Mesendoderm (in vitro differentiated cells): ENCODE measurements at places on chromosomes 5 and 9.
A peak's percentile ranks its signal among the peaks of the same experiment; 100 is the strongest.

GRCh38 chr9:4923580-4924544 lies 61.2 kb upstream of the JAK2 start:
- peak; percentile 60 for DNase-seq

DNA sequence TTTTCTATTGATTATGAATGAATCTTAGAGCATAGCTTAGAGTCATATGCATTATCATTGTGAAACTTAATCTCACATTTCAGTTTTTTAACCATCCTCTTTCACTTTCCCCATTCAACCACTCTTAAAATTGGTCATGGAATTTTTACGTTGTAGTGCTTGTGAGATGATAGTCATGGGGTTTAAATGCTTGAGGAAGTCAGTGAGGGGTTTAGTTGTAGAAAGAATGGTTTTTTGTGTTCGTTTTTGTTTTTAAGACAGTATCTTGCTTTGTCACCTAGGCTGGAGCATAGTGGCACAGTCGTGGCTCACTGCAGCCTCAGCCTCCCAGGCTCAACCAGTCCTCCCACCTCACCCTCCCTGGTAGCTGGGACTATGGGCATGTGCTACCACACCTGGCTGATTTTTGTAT lies 19.6 kb downstream of the UGCG start:
- DNase-seq, result no peak

GRCh38 chr5:93154535-93154934 lies 426.5 kb downstream of the NR2F1-AS1 start:
- DNase-seq, result peak; percentile 15

GRCh38 chr5:144092508-144092907 lies 78.0 kb downstream of the YIPF5 start:
- no peak for DNase-seq

DNA sequence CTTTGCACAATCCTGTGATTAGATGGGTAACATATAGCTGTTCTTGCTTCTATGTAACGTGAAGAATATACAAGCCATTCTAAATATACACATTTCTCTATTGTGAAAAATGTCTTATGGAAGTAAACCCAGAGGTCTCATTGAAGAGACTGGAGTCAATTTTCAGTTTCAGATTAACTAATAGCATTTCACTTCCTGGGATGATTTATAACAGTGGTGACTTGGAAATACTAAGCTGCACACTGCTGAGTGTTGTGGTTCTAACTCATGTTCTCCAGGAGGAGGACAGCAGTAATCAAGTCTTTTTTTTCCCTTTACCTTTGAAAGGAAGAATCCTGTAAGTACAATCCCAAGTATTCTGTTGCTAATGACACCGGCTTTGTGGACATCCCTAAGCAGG lies 3.3 kb downstream of the CTSL start:
- no peak for DNase-seq

- DNase-seq, result peak; percentile 93
These were observed 28.6 kb downstream of the PCDH1 start for GRCh38 chr5:141849415-141850243.
